MCF 10A (cell line): ENCODE measurements at places on chromosomes 7 and 10.

DNA sequence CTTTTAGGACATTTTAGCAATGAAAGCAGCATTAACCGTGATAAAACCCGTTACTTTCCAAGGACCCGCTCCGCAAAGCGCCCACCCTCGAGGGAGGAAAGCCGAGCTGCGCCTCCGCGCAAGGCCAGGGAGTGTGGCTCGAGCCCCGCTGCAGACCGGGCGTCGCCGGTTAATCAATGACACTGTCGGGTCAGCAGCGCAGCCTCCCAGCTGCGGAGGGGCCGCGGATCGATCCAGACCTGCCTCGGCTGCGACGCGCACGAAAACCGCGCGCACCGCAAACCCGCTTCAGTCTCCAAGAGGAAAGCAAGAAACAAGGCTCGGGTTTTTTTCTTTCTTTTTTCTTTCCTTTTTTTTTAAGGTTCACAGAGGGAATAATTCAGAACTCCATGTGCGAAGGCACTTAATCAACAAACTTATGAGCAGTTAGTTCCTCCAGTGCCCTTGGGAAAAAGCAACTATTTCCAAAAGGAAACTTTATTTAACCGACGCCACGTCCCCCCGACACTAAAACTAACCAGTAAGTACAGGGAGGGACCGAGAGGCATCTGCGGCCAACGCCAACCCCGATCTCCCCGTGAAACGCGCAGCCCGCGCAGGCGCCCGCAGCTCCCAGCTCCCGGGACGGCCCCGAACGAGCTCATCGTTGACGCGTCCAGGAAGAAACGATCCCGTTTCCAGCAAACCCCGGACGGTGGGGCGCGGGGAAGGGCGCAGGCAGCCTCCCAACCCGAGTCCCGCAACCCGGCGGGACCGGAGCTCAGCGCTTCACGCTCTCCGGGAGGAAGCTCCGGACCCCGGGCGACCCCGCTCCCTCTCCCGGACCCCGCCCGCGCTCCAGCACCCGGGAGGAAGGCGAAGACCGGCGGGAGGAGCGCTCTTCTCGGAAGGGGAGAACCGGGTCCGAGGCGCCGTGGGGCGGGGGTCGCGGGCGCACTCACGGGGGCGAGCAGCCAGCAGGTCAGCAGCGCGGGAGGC is 598 bp downstream of the VIPR2 start:
- DNase-seq, result no peak

DNA sequence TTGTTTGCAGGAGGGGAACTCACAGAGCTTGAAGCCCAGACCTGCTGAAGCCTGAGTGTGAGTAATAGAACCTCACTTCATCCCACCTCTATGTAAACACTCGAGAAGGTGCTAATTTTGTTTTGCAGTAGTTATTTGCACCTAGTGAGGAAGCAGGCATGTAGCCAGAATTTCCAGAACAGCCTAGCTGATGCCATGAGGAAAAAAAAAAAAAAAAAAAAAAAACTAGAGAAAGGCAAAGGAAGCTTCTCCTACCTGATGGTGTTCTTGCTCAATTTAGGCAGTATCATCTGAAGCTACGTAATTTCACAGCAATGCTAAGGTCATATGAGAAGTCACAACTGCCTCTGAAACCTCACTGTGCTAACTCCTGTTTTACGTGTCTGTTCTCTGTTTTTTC is 13.6 kb upstream of the GPR37 start:
- DNase-seq, result peak; percentile 16

- peak; percentile 20 for DNase-seq
Observed at GRCh38 chr10:7409732-7410168, 1.1 kb downstream of the SFMBT2 start.

DNA sequence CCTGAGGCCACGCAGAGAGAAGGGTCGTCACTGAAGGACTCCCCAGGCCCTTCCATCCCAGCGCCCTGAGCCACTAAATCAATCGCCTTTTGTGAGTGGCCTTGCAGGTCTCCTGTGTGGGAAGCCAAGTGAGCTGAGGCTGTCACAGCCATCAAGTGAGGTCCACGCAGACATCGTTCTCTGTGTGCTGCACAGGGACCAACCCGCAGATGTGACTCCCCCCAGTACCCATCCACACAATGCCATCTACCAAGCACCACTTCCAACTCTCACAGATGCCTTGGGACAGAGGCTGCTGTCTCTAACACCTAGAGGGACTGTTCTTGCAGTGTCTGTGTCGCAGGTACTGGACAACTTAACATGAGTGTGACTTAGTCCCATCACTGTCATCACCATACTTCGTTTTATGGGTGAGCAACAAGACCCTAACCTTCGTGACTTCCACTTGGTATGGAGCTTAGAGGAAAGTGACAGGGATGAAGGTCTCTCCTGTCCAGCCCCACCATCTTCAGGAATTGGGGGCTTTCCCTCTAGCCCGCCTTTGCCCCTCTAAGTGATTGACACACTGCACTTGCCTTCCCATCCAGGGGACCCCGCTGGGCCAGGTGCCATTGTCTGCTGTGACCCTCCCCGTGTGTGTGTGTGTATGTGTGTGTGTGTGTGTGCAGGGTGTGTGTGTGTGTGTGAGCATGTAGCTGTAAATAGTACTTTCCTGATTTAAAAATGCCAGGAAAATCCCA is 51.4 kb upstream of the TMEM72 start:
- no peak for DNase-seq

DNA sequence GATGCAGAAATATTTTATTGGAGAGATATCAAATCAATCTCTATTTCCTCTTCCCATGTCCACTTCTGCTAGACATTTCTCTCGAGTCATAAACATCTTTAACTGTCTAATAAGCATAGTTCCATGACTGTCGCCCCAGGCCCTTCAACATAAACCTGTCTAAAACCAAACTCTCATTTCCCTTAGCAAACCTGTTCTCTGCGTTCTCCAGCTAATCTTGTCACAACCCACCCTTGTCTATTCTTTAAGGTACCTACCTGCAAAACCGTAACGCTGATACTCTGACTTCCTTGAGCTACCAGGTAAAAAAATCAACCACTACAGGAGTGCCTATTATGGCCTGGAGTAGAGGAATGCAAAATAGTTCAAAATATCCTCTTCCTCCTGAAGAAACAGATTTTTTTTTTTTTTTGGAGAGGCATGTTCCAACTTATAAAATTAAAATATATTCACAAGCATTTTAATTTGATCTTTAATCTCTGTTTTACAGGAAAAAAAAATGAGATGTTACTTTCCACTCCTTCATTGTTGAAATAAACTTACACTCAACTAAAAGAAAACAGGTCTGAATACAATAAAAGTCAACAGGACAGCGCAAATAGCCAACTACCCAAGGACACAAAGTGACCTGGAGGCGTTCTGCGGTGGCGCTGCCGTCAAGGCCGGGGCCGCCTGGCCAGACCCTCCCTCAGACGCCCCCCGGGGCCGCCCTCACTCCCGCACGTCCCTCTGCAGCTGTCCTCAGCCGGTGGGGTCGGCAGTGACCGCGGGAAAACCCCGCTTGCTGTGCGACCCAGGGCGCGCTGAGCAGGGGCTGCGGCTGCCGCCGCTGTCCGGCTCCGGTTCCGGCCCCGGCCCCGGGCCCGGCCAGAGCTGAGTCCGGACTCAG is 765 bp downstream of the SLC25A40 start:
- DNase-seq, result peak; percentile 13

GRCh38 chr7:121604627-121605316 is 208.7 kb upstream of the FAM3C start:
- DNase-seq, result no peak

DNA sequence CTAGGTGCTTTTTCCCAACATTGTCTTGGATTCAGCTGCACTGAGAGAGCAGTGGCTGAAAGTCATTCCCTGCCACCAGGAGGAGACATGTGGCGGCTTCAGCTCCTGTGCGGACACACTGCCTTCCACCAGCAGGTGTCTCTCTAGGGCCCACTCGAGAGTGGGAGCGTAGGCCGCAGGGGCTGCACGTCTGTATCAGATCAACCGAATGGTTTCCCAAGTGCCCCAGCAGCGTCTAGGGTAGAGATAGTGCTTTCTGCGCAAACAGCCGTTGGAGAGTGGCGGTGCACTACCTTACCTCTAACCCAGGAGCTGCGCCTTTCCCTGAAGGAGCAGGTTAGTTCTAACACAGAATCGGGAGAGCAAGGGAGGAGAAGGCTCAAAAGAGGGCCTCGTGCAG is 31.7 kb downstream of the PAPOLB start:
- DNase-seq, result peak; percentile 14
